ENCODE measurements at places on chromosomes 2 and 18.

GRCh38 chr18:49668574-49669275 lies 106.9 kb downstream of the LIPG start:
- DNase-seq = no peak

- DNase-seq = no peak
Measured at GRCh38 chr18:48806551-48807261, 144.1 kb downstream of the SMAD7 start.

DNA sequence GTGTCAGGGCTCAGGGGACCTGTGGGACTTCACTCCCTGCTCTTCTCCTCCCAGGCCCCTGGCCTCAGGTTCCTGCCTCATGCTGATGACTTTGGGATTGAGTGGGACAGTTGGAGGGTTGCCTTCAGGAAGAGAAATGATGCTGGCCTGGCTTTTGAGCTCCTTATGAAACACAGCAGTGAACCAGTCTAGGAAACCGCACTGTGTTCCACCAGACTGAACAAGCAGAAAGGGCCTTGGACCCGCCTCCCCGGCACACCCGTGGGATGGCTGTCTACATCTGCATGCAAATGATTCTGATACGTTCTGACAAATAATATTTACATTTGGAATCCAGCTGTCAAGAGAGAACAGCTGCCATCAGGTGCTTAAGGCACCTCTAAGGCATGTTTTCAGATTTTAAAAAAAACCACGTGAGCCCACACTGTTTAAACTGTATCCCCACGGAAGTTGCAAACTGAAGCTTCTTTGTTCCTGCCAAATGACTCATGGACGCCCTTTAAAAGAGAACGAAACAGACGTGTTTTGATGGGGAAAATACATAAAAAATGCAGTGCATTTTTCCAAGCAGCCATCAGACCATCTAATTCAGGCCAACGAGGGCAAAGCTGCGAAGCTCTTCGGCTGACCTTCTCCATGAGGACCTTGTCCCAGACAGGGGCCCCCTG lies 27.6 kb upstream of the ASAP2 start:
- no peak for DNase-seq

DNA sequence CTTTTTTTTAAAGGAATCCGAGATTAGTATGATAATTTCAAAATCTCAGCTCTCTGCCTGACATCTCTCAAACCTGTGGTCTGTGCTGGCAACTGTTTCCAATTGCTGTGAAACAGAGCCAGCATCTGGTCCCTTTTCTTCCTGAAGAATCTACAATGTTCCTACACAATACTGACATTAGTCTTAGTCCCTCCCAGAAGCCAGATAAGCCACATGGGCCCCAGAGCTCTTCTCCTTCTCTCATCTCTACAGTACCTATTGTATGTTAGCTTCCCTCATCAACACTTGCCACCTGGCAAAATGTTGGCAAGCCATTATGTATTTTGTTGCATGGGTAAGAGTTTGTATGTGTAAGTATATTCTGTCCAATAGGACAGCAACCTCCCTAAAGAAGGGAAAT lies 62.9 kb upstream of the CDKL4 start:
- DNase-seq = no peak

DNA sequence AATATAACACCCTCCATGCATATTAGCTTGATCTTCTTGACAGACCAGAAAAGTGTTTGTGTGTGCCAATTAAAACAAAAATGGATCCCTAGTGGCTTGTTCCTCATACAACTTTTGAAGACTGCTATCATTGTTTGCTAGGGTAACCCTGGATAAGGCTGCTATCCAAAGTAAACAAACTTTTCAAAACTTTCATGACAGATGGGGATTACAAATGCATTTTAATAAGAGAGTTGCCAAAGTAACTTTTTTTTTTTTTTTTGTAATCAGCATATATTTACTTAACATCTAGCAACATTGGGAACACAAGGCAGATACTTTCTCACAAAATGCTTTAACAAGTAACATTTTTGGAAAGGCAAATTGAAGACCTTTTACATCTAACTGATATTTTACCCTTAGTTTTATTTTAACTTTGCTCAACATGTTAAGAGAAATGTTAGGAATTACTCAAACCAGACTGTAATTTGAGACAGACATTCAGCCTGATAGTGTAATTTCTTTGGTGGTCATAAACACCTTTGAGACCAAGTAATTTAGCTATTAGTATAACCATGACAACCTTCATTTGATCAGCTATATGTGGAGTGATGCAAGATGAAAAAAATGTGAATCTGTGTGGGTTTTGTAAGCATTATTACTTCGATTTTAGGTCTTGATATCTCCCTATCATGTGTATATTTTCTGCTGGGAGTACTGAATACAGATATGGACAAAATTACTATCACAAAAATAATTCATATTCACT lies 300.9 kb downstream of the ARHGAP15 start:
- DNase-seq = no peak

DNA sequence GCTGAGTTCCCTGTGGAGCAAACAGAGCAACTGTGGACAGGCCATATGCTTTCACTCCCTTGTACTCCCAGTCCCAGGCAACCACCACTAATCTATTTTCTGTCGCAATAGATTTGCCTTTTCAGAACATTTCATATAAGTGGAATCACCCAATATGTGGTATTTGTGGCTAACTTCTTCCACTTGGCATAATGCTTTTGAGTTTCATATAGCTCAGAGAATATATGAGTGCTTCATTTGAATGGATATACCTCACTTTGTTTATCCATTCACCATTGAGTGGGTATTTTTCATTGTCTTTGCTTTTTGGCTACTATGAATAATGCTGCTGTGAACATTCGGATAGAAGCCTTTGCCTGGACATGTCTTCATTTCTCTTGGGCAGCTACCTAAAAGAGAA lies 151.9 kb downstream of the CERS6 start:
- no peak for DNase-seq

GRCh38 chr2:157837851-157838441 lies 38.2 kb downstream of the ACVR1 start:
- DNase-seq = no peak

- DNase-seq = no peak
Measured at GRCh38 chr2:207328944-207329386, 163.2 kb upstream of the KLF7 start.

GRCh38 chr2:154963511-154963910 lies 265.0 kb downstream of the KCNJ3 start:
- DNase-seq = no peak

GRCh38 chr2:152247337-152247695 lies 71.8 kb upstream of the STAM2 start:
- no peak for DNase-seq

- no peak for DNase-seq
Measured at GRCh38 chr2:67854103-67854743, 208.6 kb downstream of the C1D start.

- no peak for DNase-seq
Measured at GRCh38 chr2:43178602-43179542, 47.5 kb downstream of the ZFP36L2 start.

- no peak for DNase-seq
Measured at GRCh38 chr2:215737477-215737876, 275.9 kb downstream of the MREG start.

GRCh38 chr2:74029714-74030397 lies 45.1 kb downstream of the TET3 start:
- DNase-seq = no peak

GRCh38 chr2:226772389-226773179 lies 27.0 kb downstream of the IRS1 start:
- DNase-seq = no peak

- DNase-seq = no peak
Measured at GRCh38 chr2:102021779-102022178, 30.0 kb downstream of the IL1R2 start.

DNA sequence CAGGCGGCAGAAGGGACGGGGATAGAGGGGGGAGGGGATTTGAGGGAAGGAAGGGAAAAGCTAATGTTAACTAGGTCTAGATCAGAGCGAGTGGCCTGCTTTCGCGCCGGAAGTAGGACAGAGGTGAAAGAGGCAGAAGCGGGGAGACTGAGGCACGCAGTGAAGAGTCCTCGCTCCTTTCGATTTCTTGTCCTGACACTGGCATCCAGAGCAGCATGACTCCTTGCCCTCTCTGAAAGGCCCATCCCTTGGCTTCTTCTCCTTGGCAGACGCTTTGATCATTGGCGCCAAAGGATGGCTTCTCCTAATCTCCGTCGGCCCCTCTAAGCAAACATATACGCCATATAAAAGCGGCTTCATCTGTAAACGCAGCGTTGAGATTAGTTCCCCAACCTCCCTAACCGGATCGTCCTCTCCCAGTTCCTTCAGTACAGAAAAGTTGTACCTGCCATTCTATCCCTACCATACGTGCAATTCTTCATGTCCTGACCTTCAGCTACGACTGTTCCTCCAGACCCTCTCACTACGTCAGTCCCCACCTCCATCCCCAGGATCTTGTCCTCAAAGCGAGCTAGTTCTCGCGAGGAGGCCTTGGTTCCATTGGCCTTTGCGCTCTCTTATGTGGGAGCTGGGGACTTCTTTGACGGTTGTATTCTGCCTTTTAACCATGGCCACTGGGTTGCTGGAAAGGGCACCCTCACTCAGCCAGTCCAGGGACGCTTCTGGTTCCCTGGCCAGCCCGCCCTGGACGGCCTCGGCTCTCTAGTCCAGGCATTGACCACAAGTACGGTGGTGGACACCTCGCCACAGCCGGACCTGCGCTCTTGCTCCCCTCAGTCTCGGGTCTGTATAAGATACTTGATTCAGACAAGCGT lies 857 bp upstream of the NEUROD1 start:
- DNase-seq = no peak

DNA sequence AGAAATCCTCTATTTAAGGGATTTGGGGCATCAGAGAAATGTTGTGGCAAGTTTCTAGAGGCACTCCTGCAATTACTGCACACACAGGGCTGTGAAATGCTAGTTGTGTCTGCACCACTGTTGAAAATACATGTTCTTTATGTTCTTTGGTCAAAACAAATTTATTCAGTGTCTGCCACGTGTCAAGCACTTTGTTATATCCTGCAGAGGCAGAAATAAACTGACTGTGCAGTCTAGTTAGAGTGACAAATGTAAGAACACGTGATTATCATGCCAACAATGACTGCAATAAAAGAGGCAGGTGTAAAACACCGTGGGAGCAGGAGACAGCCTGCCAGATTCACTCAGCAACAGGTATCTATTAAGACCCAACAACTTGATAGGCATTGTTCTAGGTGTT lies 423.3 kb downstream of the LRP1B start:
- no peak for DNase-seq
